ENCODE measurements at places on chromosomes 3 and 15. TPM values are rescaled to one million over a fixed set of nuclear protein-coding genes. Genes with fewer than 3 reads are reported as not detected.
A peak's percentile ranks its signal among the peaks of the same experiment; 100 is the strongest.

Gene RTP4
- 0.38 TPM for polyA plus RNA-seq

GRCh38 chr3:131082871-131083863 lies 56.5 kb downstream of the NEK11 start:
- no peak overlapping the region for H3K4me3 ChIP-seq
- H3K27me3 ChIP-seq: no peaks in the 10 kb centered on the region
- no peaks in the 10 kb centered on the region for H3K36me3 ChIP-seq
- no peak overlapping the region for H3K27ac ChIP-seq
- H3K4me1 ChIP-seq: no peaks in the 10 kb centered on the region
- DNase-seq: no peak

Gene RASL12
- polyA plus RNA-seq: not detected

Gene SERINC4
- polyA plus RNA-seq: not detected

DNA sequence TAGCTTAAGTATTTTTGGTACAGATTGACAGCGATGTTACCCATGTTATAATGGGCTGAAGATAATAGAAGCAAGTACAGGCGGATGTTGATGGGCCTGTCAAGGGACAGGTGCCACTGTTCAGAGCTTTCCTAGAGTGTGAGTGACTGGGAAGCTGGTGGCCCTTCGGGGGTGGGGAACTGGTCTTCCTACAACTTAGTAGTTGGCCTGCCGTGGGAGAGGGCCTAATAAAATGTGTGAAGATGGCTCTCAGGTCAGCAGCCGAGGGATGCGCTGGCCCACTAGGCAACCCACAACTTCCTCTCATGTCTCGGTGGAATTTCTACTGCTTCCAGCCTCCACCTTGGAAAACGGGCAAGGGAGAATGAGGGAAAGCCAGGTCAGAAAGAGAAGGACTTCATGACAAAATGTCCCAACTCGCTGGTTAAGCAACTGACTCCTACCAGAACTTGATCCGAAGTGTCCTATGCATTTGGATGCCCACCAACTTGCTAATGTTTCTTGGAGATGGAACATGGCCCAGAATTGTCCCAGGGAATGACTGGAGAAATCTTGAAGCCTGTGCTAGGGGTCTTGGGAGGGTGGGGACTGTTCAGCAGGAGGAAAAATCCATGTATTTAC lies 1.4 kb downstream of the GYG1 start:
- no peak for DNase-seq
- H3K27ac ChIP-seq: no peak overlapping the region
- no peaks in the 10 kb centered on the region for H3K36me3 ChIP-seq

Gene IL5RA
- polyA plus RNA-seq: not detected

DNA sequence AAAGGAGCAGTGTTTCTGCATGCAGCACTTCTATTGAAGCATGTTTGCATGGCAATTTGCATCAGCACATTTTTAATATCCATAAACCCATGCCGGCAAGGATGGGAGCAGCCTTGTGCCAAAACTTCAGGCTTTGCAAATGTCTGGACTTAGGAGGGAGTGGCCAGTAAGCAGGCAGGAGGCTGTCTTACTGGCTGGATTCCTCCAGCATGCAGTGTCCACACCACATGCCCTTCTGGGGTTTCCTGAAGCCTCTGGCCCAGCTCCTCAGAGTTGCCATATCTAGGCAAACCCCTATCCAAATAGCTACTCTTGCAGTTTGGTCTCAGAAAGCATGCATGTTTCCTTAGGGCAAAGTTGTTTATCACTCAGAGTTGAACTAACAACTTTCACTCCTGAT lies 139.1 kb upstream of the MRPS22 start:
- peaks cover 2% of the 10 kb centered on the region for H3K4me1 ChIP-seq
- no peaks in the 10 kb centered on the region for H3K27me3 ChIP-seq
- no peak for DNase-seq
- no peaks in the 10 kb centered on the region for H3K36me3 ChIP-seq
- no peak overlapping the region for H3K27ac ChIP-seq

DNA sequence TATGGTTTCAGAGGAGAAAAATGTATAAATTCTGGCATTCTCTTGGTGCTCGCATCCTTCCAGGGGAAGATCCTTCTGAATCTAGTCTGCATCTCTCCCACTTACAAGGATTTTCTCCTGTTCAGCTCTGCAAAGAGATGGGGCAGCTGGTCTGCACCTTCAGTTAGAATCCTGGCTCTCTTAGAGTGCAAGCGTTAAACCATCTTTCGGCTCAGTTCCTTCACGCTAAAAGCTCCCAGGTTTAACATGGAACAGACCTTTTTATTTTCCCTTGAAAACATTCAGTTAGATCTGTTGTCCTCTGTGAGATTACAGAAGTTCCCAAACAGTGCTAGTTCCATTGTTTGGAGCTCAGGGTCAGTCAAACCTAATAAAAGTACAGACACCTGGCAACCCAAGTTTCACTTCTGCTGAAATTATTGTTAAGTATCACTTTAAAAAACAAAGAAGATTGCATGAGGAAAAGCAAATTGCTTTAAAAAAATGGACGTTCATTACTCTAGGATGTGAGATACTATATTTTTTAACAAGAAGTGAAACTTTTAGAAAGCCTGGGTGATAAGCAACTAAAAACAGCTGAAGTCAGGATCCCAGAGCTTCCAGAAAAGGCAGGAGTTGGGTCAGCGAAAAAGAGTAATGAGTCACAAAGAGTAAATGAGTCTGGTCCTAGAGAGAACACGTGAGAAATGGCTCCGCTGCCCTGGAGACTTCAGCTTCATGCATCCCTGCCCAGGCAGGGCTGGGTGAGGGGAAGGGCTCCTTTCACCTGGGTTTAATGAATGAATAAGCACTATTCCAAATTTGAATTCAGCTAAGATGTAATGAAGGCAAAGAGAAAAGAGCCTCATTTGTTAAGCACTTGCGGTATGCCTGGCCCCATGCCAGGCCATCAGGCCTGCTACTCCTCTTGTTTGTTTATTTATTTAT lies 63.3 kb downstream of the ABTB1 start:
- peaks cover 36% of the 10 kb centered on the region for H3K4me1 ChIP-seq
- peak overlapping the region; percentile 5 for H3K27ac ChIP-seq
- no peaks in the 10 kb centered on the region for H3K27me3 ChIP-seq
- H3K4me3 ChIP-seq: no peak overlapping the region
- peak; percentile 5 for DNase-seq
- peaks cover 5% of the 10 kb centered on the region for H3K36me3 ChIP-seq

Gene MYRIP
- polyA plus RNA-seq: 0.01 TPM

GRCh38 chr3:72543246-72543645 lies 305.0 kb downstream of the SHQ1 start:
- H3K27ac ChIP-seq: no peak overlapping the region
- H3K4me3 ChIP-seq: no peak overlapping the region
- no peaks in the 10 kb centered on the region for H3K27me3 ChIP-seq
- no peak for DNase-seq

GRCh38 chr3:20185331-20185678 lies 701 bp downstream of the SGO1 start:
- H3K4me3 ChIP-seq: peak overlapping the region; percentile 88
- DNase-seq: no peak
- H3K27ac ChIP-seq: peak overlapping the region; percentile 87

Gene ZDHHC19
- polyA plus RNA-seq: not detected

GRCh38 chr15:77239882-77240608 lies 169.1 kb upstream of the TSPAN3 start:
- H3K27me3 ChIP-seq: no peaks in the 10 kb centered on the region
- H3K27ac ChIP-seq: no peak overlapping the region
- H3K36me3 ChIP-seq: no peaks in the 10 kb centered on the region
- no peak for DNase-seq

DNA sequence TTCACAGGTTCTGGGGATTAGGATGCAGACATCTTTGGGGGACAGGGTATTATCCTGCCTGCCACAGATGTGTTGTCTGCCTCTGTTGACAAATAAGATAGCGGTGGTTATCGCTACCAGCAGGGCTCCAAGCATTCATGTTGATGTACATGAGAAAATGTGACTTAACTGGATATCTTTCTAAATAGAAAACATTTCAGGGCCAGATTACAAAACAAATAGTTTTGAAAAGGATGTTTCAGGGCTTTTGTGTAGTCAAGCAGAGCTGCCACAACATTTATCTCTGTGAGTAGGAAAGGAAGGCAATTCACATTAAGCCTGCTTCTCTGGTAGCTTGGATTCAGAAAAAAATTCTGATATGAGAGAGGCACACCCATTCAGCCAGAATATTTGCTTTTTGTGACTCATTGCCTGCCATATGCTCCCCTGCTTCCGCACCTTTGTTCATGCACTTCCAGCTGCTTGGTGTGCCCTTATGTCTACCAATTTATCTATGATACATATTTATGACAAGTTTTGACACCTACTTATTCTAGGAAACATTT lies 22.8 kb downstream of the PLS1 start:
- peaks cover 16% of the 10 kb centered on the region for H3K4me1 ChIP-seq
- DNase-seq: no peak
- H3K27me3 ChIP-seq: no peaks in the 10 kb centered on the region
- H3K36me3 ChIP-seq: no peaks in the 10 kb centered on the region
- peak overlapping the region; percentile 37 for H3K27ac ChIP-seq

GRCh38 chr15:40486066-40486770 lies 15.4 kb downstream of the CHST14 start:
- DNase-seq: no peak
- no peaks in the 10 kb centered on the region for H3K27me3 ChIP-seq
- no peak overlapping the region for H3K27ac ChIP-seq
- no peak overlapping the region for H3K4me3 ChIP-seq
- H3K4me1 ChIP-seq: no peaks in the 10 kb centered on the region
- H3K36me3 ChIP-seq: no peaks in the 10 kb centered on the region

Gene ISLR
- not detected for polyA plus RNA-seq

DNA sequence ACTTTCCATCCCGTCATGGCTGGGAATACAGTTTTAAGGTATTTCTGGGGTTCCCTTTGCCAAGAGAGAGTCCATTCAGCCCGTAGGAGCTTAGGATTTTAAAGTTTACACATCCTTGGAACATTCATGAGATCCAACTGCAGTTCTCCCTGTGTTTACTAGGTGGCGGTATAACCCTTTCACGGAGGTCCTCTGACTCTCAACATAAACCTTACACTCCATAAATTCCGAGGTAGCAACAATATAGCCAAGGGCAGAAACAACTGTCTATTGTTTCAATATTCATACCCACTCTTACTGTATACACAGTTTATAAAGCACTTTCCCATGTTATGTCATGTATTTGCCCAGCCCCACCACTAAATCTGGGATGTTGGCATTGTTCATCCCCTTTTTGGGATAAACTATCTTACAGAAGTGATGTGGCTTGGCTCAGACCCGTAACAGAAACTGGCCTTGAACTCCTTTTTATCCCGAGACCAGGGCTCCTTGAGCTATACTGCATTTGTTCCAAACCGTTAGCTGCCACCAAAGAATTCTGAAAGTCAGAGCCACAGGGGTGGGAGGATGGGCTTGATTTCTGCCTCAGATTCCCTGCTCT lies 69.2 kb upstream of the COL6A5 start:
- H3K36me3 ChIP-seq: no peaks in the 10 kb centered on the region
- no peak overlapping the region for H3K27ac ChIP-seq
- no peaks in the 10 kb centered on the region for H3K27me3 ChIP-seq
- H3K4me1 ChIP-seq: no peaks in the 10 kb centered on the region
- DNase-seq: peak; percentile 4
- H3K4me3 ChIP-seq: no peak overlapping the region

Gene ACAD9
- polyA plus RNA-seq: 36.6 TPM

GRCh38 chr3:148924562-148924961 lies 59.5 kb downstream of the CPA3 start:
- no peak overlapping the region for H3K4me3 ChIP-seq
- no peak for DNase-seq
- no peak overlapping the region for H3K27ac ChIP-seq
- no peaks in the 10 kb centered on the region for H3K4me1 ChIP-seq
- peaks cover 3% of the 10 kb centered on the region for H3K27me3 ChIP-seq

- no peak overlapping the region for H3K27ac ChIP-seq
- no peaks in the 10 kb centered on the region for H3K4me1 ChIP-seq
- no peaks in the 10 kb centered on the region for H3K36me3 ChIP-seq
- no peak overlapping the region for H3K4me3 ChIP-seq
- no peaks in the 10 kb centered on the region for H3K27me3 ChIP-seq
- DNase-seq: no peak
Observed at GRCh38 chr3:47482366-47482765, 6.6 kb upstream of the SCAP start.

Gene SPTSSB
- 2.3 TPM for polyA plus RNA-seq

Gene POPDC2
- 0.48 TPM for polyA plus RNA-seq

Gene QTRT2
- polyA plus RNA-seq: 15.2 TPM

Gene GPR149
- not detected for polyA plus RNA-seq

Gene ZNF502
- polyA plus RNA-seq: 4.9 TPM

DNA sequence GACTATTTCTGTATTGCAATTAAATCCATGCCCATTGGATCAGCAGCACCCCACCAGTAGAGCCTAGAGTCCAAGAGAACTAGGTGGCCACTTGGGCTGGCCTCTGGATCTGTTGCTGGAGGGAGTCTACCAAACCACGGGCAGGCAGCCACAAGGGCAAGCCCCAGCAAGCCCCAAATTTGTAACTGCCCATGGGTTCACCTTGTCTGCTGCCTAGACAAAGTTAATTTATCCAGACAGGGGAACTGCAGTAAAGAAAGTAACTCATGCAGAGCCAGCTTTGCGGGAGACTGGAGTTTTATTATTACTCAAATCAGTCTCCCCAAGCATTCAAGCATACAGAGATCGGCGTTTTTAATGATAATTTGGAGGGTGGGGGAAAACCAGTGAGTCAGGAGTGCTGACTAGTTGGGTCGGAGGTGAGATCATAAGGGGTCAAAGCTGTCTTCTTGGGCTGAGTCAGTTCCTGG lies 74.0 kb upstream of the TERB2 start:
- no peak for DNase-seq
- peak overlapping the region; percentile 17 for H3K27ac ChIP-seq
- H3K36me3 ChIP-seq: no peaks in the 10 kb centered on the region
- no peaks in the 10 kb centered on the region for H3K27me3 ChIP-seq
- no peak overlapping the region for H3K4me3 ChIP-seq
- H3K4me1 ChIP-seq: peaks cover 10% of the 10 kb centered on the region

GRCh38 chr3:119630128-119630879 lies 30.1 kb downstream of the POPDC2 start:
- H3K27ac ChIP-seq: no peak overlapping the region
- H3K4me3 ChIP-seq: no peak overlapping the region
- H3K27me3 ChIP-seq: peaks cover 6% of the 10 kb centered on the region
- no peak for DNase-seq
- H3K36me3 ChIP-seq: no peaks in the 10 kb centered on the region

DNA sequence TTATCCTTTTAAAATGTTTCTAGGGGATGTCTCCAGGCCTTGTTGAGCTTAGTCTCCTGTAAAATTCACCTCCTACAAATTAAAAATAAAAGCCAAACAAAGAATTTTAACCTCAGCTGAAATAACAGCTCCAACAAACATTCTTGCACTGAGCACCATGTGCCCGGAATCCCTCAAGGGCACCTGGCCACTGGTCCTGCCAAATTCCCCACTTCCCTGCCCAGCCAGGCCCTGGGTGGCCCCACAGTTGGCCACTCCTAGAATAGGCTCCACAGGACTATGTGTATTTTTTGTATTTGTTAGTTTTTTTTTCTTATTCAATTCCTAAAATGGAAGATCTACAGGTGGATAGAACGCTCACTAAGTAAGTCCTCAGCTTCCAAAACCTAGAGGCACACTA lies 33.1 kb upstream of the PLA2G4E start:
- no peak overlapping the region for H3K27ac ChIP-seq
- H3K4me3 ChIP-seq: no peak overlapping the region
- peaks cover 18% of the 10 kb centered on the region for H3K4me1 ChIP-seq
- no peaks in the 10 kb centered on the region for H3K27me3 ChIP-seq
- DNase-seq: no peak
- H3K36me3 ChIP-seq: no peaks in the 10 kb centered on the region

Gene AGTR1
- not detected for polyA plus RNA-seq

Data from keratinocyte (primary cell).